ENCODE measurements at places on chromosomes 1 and 21.

DNA sequence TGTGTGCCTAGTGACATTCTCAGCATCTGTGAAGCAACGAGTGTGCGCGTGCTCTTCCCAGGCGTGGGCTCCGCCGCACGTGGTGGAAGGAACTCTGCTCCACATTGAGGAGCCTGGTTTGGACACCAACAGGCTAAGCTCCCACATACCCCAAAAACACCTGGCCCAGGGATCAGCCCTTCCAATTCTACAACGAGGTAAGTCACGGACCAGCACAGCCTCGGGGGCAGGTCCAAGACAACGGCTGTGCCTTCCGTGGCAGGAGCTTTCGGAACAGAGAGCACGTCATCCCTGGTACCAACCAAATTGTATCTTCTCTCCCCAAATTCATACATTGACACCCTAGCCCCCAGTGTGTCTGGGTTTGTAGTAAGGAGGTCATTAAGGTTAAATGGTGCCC is 27.2 kb upstream of the PDE9A start:
- no peak for DNase-seq

- DNase-seq = no peak
These were observed 55.2 kb upstream of the PALMD start for GRCh38 chr1:99590578-99591209.

DNA sequence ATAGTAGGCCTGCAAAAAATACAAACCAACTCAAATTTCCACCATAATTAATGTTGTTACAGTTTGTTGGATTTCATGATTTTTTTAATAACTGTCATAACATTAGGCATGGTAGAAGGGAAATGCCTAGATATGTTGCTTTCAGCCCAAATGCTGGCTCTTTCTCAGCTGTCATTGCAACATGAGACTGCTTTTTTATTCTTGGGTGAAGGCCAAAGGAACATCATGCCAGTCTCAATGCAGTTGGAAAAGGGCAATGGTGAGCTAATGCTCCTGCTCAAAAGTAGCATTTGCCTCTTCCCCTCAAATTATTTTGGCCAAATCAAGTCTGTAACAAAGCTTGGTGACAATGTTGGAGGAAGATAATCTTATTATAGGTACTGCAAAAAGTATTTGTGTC is 877.7 kb upstream of the PRMT6 start:
- no peak for DNase-seq

GRCh38 chr1:209107535-209107934 is 476.0 kb upstream of the CAMK1G start:
- no peak for DNase-seq

DNA sequence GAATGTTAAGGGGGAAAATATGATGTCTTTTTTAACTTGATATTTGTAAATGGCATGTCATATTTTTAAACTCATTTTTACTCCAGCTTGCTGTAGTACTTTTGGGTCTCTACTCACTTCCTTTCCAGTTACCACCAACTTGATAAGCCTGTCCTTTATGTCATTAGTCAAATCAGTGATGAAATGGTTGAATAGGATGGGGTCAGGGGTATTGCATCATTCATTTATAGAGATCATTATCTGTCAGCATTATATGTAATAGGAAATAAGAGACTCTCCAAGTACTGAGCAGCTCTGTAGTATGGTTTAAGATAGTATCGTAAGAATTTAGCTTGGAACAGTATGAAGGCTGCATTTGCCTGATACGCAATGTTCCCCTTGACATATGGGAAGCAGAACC is 227.3 kb downstream of the BRINP3 start:
- DNase-seq = no peak
